ENCODE measurements at places on chromosomes 4 and X.

DNA sequence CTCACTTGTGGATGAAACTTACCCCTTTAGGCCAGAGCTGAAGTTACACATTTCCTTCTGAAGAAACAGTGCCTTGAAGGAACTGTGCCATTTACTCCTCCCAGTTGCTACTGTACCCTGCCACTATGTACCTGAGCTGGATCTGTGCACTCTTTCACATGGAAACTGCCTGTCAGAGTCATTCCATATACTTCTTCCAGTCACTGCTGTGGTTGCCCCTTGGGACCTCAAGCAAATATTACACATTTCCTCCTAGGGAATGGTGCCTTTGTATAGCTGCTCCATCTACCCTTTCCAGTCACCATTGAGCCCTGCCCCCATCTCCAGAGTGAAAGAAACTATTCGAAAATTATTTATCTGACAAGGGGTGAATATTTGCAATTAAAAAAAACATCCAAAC, 1328.3 kb downstream of the TECRL start:
- ATAC-seq: no peak

DNA sequence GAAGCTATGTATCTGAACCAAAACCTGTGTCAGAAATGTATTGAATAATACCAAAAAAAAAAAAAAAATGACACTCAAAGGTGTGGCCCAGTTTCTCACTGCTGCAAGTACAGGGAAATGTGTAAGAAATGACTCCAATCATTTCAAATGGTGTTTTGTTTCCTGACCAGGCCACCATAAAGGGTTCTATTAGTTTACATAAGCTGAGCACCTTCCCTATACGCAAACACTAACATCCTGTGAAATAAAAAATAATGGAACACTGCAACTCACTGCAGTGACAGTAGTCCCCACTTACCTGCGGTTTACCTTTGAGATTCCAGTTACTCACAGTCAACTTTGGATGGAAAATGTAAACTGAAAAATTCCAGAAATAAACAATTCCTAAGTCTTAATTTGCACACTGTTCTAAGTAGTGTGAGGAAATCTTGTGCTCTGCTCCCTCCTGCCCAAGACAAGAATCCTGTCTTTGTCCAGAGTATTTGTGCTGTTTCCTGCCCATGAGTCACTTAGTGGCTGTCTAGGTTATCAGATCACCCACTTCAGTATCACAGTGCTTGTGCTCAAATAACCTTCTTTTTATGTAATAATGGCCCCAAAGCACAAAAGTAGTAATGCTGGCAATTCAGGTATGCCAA, 265.3 kb downstream of the RCHY1 start:
- ATAC-seq: no peak

- no peak for ATAC-seq
These were observed 342.7 kb downstream of the GLUD2 start for GRCh38 chrX:121389976-121390714.

DNA sequence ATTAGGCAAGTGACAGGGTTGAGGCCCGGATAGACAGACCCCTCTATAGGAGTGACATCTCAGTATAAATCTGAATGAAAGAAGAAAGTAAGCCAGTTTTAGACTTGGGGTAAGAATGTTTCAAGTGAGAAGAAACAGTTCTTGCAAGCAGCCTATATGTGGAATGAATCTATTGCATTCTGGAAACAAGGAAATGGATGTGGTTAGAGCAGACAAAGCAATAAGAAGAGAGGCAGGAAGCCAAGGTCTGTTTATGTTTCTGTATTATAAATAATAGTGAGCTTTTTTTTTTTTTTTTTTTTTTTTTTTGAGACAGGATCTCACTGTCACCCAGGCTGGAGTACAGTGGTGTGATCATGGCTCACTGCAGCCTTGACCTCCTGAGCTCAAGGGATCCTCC, 255.8 kb downstream of the UNC5C start:
- no peak for ATAC-seq

DNA sequence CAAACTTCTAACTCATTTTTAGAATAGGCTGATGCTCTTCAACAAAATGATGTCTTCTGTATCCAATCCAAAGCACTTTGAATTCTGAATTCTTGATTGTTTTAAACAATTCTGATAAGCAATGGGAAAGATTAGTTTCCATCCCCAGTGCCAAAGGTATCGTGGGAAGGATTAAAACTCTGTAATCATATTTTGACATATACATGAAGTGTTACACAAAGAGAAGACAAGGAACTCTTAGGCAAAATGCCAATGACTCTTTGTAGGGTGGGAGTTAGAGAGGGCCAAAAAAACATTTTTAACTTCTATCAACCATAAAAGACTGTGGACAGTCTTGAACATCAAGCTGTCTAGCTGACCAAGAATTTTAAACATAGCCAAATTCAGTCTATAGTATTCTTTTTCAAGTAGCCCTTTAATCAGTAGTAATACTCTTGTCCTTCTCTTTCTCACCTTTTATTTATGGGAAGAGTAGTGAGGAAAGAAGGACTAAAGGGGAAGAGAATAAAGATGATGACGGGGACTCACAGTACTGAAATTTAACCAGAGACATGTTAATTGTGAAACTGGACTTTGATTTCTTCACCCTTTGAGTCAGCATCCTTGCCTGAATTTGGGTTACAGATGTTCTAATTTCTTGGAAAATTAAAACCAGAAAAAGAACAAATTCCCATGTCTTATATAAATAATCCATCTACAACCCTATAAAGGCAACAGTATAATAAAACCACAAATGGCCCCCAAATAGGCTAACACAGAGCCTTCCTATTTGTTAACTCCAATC, 51.8 kb upstream of the VEGFD start:
- no peak for ATAC-seq

GRCh38 chrX:111917591-111917990, 41.6 kb downstream of the TRPC5OS start:
- no peak for ATAC-seq

DNA sequence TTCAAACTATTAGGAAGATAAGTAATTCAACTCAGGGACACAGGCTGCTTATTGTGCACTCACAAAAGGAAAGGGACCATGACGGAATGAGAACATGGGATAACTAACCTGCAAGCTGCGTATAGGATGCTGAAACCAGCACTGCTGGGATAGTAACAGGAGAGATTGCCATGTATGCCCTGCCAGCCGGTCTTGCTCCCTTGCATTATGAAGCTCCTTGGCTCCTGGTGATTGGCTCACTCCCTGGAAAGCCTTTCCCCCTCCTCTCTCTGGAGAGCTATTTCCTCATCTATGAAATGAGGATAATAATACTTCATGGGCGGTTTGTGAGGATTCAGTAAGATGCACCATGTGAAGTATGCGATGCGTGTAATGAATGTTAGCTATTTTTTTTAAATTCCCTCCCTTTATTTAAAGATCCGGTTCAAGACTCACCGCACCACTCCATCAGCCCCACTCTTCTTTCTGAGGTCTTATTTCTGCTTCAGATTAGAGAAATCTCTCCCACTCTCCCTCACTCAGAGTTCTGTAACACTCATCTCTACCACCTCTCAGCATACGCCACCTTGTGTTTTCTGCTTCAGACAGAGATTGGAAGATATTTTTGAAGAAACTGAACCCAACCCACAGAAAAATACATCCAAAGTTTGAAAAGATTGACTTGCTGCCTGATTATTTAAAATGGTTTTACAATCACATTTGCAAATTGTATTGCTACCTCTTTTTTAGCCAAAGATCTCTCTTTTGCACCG, 18.4 kb downstream of the MSMO1 start:
- ATAC-seq: peak; percentile 54

GRCh38 chr4:11495818-11496217, 67.1 kb upstream of the HS3ST1 start:
- no peak for ATAC-seq

DNA sequence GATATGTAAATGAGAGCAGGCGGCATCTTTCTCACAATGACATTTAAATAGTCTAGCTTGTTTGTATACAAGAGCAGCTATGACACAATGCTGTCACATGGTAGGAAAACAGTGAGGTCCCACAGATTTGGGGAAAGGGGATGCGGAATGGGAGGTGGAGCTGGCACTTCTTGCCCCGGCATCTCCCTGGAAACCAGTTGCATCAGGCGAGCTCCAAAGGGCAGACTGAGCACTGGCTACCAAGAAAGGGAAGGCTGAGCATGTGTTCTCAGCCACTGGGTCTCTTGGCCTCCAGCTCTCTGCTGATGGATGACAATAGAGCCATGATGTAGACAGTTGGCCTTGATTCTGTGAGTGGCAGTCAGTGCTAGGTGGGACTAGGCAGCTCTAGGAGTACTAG, 109.0 kb downstream of the UCHL1 start:
- peak; percentile 64 for ATAC-seq

- peak; percentile 81 for ATAC-seq
These were observed 190.5 kb downstream of the RRAGB start for GRCh38 chrX:55907968-55908607.

GRCh38 chr4:7435471-7436061, 836 bp upstream of the PSAPL1 start:
- ATAC-seq: no peak

DNA sequence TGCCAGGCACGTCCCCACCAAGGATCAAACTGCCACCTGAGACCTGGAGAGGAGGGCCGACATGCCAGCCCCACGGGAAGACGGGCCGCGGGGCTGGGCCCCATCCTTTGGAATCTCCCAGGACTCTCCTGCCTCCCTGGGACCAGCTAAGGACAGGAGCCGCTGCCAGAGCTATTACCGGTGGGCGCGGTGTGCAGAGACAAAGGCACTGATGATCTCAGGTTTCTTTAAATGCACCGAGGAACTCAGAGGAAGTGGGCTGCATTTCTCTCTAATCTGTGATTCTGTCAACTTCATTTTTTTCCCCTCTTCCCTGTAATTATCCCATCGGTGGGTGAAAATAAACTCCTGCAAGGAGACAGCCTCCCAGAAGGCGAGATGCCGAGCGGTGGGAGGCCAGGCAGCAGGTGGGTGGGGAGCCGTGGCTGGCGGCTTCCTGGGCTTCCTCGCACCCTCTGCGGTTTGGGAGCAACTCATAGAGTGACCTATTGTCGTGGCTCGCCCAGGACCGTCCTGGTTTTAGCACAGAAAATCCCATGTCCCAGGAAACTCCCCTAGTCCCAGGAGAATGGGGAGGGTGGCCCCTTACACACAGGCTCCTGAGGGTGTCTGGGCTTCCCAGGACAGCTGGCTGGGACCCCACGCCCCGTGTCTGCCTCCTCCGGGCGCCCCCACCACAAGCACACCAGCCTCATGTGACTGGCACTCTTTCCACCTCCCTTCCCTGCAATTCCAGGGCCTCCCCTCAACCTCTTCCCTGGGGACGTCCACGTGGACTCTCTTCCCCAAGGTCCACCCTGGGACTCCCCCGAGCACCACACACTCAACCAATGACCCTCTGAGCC, 62.3 kb upstream of the ADRA2C start:
- peak; percentile 56 for ATAC-seq

DNA sequence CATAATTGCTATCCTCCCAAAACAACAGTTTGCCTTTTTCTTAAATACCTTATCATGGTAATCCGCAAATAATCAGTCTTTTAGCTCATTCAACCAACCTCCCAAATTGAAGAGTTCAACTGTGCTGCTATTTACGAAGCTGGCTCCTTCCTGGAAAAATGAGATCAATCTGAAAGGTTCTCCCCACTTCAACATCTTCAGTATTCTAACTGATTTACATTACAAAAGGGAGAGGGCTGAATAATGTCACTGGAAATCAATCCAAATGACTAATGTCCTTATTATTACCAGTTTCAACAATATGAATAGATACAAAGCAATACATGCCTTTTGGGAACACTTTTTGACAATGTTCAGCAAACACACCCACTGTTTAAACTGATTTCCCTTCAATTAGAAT, 86.2 kb downstream of the WNK3 start:
- ATAC-seq: peak; percentile 20

- ATAC-seq: no peak
These were observed 59.4 kb upstream of the H2AZ1 start for GRCh38 chr4:100009490-100009889.

- ATAC-seq: peak; percentile 37
These were observed 121.3 kb downstream of the PRDM5 start for GRCh38 chr4:120801137-120801758.
